Natural killer cell (primary cell): ENCODE measurements at places on chromosomes 3 and 15.
A peak's percentile ranks its signal among the peaks of the same experiment; 100 is the strongest.

GRCh38 chr15:98954411-98954810 is 53.2 kb downstream of the PGPEP1L start:
- no peak for DNase-seq

DNA sequence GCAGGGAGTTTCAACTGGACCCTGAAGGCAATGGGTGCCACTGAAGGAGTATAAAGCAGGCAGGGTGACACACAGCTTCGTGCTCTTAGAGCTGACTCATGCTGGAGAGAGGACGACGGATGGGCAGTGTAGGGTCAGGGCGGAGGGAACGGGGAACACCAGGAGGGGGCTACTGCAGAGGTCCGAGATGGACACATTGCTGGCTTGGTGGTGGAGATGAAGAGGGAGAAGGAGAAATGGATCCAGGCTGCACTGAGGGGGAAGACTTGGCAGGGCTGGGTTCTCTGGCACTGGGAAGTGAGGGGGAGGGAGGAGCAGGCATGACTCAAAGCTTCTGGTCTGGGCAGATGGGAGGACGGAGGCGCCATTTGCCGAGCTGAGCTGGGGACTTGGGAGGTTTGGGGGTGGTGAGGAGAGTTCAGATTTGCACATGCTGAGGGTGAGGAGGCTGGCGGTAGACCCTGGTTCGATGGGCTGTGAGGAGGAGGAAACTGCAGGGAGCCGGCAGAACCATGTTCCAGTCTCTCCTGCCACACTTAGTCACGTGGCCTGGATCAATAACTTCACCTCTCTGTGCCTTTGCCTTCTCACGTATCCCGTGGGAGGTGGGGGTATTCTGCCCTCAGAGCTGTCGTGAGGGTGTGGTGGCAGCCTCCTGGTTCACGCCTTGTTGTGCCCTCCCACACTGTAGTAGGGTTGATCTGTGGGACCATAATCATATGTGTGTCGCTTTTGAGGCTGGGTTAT is 4.6 kb upstream of the KCTD6 start:
- DNase-seq: no peak

GRCh38 chr15:68682330-68682729 is 103.5 kb downstream of the CORO2B start:
- DNase-seq: no peak

DNA sequence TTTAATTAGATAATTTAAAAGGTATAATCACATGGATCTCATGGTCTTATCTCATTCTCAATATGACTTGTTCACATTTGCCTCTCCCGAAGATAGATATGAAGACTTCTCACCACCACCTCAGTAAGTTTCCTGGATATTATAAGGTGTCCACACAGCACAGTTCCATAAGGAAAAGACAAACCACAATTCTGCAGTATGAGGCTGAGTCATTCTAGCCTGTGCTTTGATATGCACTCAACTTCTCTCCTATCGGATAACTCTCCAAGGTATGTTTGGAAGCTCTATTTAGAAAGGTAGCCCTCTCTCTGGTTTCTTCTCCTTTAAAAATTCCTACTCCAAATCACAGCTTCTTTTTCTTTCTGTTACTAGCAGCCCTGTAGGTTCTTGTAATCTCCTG is 612.8 kb downstream of the ZPLD1 start:
- DNase-seq: no peak

DNA sequence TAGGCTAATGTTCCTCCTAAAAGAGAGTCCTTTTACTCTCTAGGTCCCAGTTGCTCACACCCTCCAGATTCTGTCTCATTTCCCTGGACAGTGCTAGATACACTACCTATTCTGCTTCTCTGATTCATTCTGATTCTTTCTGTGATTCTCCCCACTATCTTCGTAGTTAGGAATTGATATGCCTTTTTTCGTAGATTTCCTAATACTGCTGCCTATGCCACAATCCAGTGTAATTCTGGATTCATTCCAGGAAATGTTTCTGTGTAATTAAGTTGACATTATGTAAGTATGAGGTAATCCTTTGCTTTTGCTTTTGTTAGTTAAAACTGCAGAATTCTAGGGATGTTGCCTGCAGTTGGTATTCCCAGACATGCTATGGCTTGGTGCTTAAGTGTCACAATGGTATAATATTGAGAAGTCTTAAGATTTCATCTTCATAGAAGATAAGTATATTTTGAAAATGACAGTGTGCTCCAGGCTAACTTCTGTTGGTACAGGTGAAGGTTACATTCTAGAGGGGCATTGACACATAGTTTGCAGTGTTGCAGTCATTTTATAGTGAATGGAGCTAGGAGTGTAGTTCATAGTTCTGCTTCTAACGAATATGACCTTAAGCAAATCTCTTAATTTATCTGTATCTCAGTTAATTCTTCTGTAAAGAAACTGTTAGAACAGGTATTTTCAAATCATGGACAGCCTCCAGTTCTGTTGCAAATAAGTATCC is 54.3 kb downstream of the RIOX2 start:
- no peak for DNase-seq

DNA sequence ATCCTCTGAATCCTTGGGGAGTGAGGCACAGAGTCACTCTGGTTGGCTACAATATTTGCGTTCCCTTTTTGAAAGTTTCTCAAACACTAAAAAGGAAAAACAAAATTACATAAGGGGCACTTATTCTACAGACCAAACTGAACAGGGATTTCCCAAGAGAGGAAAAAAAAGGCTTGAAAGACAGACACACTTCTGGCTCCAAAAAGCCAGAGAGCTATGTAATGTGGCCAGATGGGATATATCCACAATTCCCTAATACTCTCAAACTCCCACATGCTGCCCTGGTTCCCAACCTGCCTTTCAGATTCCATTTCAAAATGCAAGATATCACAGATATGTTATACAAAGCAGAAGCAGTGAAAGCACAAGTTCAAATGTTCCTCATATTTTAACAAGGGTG is 1.6 kb downstream of the FRMD4B start:
- DNase-seq: no peak

DNA sequence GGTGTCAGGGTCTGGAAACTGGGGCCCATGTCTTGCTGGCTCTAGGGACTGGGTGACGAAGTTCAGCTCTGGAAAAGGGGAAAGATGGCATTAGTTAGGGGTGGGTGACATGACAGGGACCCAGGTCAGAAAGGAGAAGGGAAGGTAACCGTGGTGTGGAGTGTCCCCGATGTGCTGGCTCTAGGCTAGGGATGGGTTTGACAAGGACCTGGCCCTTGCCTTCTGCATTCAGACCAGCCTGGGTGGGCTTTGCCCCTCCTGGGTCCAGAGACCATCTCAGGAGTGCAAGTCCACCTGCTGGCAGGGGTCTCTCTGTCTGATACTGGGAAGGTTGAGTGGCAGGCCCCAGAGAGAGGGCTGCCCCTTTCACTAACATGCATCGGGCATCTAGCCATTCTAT is 28.7 kb upstream of the ATP2B2 start:
- no peak for DNase-seq

DNA sequence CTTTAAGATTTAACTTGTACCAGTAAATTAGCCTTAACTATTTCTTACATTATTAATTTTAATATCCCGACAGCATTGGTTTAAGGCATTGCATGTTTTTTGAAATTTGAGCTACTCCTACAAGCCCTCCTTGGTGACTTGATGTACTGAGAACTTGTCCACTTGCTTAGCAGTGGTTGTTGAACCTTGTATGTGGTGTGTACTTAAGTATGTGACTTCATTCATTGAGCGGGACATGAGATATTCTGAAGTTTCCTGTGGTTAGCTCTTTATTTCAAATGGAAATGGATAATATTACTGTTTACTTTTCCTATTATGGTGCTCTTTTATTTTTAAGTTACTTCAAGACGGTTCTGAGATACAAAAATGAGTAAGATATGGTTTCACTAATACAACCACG is 3.6 kb upstream of the COL6A5 start:
- no peak for DNase-seq

DNA sequence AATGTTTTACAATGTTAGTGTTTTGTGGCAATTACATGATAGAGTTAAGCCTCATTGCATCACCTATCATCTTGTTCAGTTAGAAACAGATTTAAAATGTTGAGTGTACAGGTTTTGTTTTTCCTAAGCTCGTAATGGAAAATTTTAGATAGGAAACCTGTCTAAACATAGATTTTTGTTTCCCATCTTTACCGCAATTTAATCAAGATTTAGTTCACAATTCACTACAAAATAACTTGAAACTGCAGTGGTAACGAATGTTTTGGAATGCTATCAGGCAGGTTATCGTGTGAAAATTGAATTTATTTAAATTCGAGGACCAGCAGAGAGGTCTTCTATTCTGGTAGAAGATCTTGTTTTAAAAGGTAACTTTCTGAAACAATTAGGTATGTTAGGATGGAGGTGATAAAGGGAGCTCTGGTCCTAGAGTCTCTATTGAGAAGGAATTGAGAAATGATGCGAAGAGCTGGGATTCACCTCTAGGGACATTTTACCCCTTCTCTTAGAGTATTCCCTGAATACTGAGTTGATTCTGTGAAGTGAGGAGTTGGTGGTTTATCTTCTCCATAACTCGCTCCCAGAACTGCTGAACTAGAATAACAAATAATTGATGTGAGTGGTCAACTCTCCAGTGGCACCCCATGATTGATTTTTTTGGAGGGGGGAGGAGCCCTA is 1.4 kb downstream of the DOCK3 start:
- no peak for DNase-seq

DNA sequence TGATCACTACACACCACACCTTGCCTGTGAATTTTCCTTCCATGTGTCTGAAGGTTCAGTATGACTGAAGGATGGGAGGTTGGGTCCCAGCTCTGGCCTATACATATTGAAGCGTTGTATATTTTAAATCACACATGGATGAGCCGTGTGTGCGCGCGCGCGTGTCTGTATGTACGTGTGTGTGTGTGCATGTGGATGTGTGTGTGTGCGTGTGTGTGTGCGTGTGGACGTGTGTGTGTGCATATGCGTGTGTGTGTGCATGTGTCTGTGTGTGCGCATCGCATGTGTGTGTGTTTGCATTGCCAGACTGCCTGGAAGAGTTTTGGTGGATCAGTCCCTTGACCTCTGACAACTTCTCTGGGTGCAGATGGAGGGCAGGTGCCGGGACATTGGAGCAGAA is 45.7 kb downstream of the RPLP1 start:
- no peak for DNase-seq

DNA sequence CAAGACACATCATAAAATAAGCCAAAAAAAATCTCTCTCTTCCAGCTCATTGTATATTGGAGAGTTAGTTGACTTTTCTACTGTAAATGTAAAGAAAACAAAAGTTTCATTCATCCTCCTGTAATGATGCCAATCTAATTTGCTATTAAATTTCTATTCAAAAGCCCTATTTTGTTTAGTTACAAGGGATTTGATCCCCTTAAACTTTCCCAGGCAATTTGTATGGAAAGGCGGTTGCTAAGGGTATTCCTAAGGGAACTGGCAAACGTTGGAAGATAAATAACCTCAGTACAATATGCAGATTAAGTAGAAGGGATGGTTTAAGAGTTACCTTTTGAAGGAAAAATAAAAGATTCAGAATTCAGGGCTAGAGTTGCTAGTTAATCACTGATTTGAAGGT is 352.7 kb downstream of the TIGIT start:
- DNase-seq: no peak

DNA sequence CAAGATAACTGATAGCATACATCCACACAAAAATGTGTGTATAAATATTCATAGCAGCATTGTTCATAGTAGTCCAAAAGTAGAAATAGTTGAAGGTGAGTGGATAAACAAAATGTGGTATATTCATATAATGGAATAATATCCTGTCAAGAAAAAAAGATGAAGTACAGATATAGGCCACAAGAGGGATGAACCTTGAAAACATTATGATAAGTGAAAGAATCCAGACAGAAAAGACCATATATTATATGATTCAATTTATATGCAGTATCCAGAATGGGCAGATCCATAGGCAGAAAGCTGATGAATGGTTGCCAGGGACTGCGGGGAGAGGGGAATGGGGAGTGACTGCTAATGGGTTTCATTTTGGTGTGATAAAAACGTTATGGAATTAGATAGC is 54.3 kb upstream of the TNIK start:
- no peak for DNase-seq

GRCh38 chr15:57307527-57308169 is 68.7 kb upstream of the CGNL1 start:
- no peak for DNase-seq

- peak; percentile 49 for DNase-seq
Measured at GRCh38 chr3:138833899-138834595, 681 bp downstream of the PIK3CB start.

DNA sequence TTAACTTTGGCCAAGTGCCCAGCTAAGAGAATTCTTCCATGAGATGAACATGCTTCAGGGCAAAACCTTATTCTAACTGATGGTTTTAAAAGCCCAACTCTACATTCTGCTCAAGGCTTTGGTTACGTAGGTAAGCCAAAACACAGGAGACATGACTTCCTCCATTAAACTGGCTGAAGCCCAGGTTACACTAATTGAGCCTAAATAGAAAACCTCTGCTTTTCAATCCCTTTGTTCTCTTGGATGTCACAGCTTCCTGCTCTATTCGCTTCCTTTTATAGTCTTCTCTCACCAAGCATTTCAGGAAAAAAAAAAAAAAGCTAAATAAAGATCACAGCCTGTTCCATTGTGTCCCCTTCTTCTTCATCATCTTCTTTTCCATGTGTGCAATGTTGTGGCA is 420.4 kb downstream of the TIGIT start:
- DNase-seq: no peak

GRCh38 chr15:65223996-65224395 is 12.7 kb upstream of the CILP start:
- DNase-seq: no peak

DNA sequence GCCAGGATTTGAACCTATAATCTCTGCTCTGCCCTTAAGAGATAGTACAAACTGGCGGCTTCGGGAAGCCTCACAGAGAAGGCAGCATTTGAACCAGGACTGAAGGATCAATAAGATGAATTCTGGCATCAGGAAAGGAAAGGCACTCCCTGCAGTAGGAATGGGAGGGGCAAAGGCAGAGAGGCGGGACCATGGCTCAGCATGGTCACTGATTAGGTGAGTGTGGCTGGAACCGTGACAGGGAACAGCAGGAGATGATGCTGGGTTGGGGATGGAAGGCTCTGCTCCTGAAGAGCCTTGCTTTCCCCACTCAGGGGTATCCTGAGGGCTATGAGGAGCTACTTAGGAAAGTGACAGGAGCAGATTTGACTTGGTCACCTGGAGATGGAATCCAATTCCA is 158.5 kb downstream of the FEZF2 start:
- no peak for DNase-seq

DNA sequence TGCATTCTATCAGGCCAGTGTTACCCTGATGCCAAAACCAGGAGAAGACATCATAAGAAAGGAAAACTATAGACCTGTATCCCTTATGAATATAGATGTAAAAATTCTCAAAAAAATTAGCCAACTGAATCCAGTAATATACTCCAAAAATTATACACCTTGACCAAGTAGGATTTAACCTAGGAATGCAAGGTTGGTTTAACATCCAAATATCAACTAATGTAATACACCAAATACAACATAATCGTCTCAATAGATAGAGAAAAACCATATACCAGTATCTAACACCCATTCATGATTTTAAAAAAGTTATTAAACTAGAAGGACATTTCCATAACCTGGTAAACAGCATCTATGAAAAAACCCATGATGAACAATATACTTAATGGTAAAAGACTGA is 56.5 kb upstream of the SELENOK start:
- DNase-seq: no peak

- no peak for DNase-seq
Measured at GRCh38 chr3:150252462-150252861, 155.6 kb upstream of the TSC22D2 start.
